ENCODE measurements at places on chromosomes 2 and 18.

DNA sequence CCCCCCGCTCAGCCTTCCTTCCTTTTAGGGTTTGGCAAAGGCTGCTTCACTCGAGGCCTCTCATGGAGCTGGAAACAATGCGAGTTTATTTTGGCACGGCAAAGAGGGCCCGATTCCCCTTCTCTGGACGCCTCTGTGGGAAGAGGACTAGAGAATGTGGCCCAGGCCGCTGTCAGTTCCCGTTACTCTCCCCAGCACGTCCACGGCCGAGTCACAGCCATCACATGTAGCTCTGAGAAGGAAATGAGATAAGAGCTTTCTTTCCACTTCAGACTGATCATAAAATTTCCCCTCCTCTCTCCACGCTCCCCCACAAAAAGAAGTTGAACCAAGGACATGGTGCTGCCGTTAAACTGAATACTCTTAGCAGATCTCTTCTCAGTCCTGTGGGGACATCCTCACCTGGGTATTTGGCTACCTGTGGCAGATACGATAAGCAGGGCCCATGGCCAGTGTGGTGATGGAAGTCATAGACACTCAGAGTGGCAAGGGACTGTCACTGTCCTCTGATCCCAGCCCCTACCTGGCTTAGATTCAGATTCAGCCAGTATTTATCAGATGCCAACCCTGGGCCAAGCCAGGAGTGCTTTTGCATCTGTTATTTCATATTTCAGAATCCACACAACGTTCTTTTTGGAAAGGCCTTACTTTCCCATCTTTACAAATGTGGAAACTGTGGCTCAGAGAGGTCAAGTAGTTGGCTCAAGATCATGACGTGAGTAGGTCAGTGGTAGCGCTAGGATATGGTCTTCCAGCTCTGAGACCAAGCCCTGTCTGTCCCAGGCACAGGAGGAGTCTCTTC lies 101.2 kb downstream of the MCFD2 start:
- no peak for DNase-seq

DNA sequence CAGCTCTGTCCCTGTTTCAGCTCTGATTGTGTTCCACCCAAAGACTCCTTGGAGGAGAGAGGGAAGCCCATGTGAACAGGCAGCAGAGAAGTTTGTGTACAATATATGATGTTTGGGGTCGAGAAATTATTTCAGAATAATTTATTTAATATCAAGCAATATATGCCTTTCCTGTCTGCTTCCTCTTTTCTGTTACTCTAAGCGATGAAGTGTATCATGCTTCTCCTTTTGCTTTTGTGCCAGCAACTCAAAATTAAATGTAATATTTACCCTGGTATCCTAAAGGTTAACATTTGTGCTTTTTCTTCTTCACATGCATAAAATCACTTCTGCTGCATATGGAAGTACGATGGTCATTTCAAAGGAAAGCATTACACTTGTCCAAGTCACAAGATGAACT lies 2.4 kb upstream of the NTSR2 start:
- DNase-seq = no peak

DNA sequence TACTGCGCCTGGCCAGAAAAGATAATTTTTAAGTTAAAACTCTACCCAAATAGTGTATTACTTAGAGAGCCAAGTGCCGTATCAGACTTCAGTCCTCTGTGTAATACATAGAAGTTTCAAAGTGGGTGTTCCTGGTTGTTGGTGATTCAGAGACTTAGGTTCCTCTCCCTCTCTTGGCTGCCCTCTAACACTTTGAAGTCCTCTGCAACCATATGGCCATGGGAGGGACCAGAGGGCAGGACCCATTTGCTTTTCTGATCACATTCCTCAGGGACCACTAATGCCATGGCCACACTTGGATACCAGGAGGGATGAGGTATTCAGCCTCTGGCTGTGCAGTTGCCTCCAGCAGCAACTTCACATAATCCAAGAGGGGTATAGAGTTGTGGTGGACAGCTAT lies 131.5 kb downstream of the CAPN13 start:
- DNase-seq = no peak

DNA sequence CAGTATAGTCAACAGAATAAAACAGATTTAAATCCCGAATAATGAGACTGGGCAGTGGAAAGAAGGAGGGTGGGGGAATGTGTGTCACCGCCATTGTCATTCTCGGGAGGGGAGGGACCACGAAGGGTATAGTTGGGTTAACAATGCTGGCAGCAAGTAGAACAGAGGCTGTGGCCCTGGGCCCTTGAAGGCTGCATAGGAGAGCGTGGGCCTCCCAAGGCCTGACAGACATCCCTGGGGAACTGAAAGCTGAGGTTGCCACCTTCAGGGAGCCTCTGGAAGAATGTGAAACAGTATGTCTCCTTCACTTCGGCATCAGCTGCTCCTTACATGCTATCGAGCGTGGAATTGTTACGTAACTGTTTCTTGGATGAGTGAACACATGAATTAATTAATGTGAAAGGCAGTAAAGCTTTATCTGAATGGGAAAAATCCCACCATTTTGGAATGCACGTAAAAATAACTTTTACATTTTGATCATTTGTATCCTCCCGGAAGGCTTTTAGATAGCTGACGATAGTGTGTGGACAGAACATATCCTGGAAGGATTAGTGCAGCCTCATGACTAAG lies 92.8 kb upstream of the TTC39C start:
- DNase-seq = no peak

DNA sequence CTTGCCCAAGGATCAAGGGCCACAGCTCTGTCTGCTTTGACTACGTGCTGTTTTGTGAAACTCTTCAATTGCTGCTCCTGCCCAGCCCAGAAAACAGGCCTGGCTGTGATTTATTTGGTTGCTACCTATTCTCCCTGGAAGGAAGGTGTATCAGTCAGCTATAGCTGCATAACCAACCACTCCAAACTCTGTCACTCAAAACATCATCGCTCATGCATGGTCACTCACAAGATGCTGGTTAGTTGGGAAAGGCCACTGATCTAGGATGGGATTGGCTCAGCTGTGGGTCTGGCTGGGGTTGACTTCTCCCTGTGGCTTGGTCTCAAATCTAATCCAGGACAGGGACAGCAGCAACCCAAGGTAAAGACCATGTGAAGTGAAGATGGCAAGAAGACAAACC lies 14.6 kb downstream of the TEX51 start:
- no peak for DNase-seq

All from activated effector memory CD4-positive, alpha-beta T cell treated with Interleukin-2 at 50 U/mL for 16 hours (primary cell).